Erythroblast (primary cell): ENCODE measurements at places on chromosomes 11 and 22.

GRCh38 chr22:32482708-32483107 is 8.1 kb downstream of the FBXO7 start:
- DNase-seq = peak; percentile 83

DNA sequence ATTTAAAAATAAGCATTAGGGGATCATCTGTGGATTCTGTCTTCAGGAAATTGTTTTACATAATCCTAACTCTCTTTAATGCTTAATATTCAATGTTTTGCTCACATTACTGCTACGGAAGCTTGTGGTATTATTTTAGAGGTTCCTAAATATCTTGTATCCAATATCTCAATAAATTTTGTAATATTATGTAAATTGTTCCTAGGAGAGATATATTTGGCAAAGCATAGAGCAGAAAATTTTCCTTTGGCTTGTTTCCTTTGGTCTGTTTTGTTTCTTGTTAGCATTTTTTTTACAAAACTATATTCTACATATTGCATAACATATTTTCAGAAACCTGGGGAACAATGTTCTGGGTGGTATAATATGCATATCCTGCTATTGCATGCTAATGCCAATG is 144.8 kb downstream of the GRIA4 start:
- DNase-seq = no peak

DNA sequence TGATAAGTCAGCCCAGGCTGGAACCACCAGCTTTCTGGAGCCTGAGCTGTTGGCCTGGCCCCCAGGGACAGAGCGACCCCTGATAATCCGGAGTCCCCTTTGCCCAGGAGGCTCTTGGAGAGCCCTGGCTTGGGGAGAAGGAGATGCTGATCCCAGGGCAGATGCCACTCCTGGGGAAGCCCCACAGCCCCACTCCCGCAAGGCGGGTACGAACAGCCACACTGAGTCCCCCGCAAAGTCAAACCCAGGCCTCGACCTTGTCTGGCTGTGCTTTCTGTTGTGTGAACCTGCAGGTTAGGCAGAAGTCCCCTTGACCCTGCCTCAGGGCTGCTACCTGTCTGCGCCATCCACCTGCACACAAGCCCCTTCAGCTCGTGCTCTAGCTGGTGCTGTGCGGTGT is 108.0 kb downstream of the KCNQ1OT1 start:
- no peak for DNase-seq

- peak; percentile 70 for DNase-seq
These were observed 55.6 kb downstream of the P4HA3 start for GRCh38 chr11:74255741-74256375.

DNA sequence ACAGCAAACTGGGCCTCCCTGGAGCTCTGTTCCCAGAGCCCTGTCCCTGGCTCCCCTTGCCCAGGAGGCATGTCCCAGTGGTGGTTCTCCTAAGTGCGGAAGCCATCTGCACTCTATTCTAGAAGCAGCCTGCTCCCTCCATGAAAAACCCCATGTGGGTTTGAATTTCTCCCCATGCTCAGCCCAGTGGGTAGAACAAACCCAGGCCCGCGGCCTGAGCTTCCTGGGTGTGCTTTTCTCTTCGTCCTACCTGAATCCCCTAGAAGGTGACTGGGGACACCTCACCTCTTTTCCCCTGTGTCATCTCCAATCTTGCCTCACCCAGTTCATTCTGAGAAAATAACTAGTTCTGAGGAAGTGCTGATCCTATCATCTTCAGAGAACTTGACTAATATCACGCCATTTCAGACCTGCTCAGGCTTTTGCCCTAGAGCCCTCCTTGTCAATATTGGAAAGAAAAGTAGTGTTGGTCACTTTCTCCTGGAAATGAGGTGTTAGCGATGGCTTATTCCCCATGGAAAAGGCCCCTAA is 15.9 kb downstream of the IL10RA start:
- peak; percentile 44 for DNase-seq

GRCh38 chr22:37484480-37485394 is 1.4 kb downstream of the MFNG start:
- peak; percentile 53 for DNase-seq

- DNase-seq = no peak
These were observed 6.0 kb downstream of the PAX6 start for GRCh38 chr11:31805037-31805628.

- DNase-seq = no peak
These were observed 476.4 kb downstream of the TBC1D22A start for GRCh38 chr22:47238690-47239473.

- DNase-seq = no peak
These were observed 108.1 kb downstream of the TSPAN18 start for GRCh38 chr11:44834846-44835245.

DNA sequence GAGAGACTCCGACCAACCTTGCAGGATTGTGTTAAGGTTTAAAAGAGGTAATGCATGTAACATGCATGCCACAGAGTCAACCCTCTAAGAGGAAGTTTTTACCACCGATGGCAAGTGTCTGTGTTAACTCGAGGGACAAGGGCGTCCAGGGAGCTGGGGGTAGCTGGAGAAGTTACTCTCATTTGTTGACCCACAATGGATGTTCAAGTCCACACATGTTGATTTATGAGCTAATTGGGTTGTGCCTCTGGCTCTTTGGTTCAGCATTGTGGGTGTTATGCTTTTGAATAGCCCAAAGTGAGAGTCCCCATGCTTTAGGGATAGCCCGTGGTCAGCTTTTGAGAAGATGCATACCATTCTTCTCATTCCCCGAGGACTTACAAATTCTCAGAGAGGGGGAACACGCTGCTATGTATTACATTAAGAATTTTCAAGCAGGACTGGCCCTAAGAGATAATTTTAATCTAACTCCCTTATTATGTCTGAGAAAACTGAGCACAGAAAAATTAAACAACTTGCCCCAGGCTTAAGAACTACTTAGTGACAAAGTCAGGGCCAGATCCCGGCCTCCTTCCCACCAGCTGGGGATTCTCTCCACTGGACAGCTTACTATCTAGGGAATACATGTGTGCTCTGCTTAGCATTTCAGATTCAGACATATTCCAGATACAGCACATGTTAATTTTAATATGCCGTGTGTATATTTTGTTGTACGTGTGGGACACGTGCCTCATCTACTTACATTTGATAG is 5.2 kb upstream of the PLET1 start:
- no peak for DNase-seq
